DMS 273 treated with DMSO at 0.1 percent for 48 hours (cell line): ENCODE measurements at places on chromosomes 4 and X.
A peak's percentile ranks its signal among the peaks of the same experiment; 100 is the strongest.

- no peak for DNase-seq
These were observed 83.0 kb upstream of the ADRA2C start for GRCh38 chr4:3683077-3683743.

DNA sequence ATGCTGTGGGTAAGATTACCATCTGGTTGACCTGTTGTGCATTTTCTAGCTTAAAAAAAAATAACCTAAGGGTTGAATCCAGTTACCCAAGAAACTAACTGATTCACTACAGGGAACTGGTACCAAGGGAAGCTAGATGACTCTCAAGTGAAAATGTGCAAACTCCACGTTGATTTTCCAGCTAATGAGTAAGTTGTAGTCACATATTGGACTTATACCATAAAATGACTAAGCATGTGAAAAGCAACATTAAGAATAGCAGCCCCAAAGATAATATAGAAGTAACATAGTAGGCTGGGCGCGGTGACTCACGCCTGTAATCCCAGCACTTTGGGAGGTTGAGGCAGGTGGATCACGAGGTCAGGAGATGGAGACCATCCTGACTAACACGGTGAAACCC lies 270.9 kb downstream of the SPRY1 start:
- no peak for DNase-seq

- no peak for DNase-seq
These were observed 176.0 kb upstream of the NWD2 start for GRCh38 chr4:37068580-37068979.

DNA sequence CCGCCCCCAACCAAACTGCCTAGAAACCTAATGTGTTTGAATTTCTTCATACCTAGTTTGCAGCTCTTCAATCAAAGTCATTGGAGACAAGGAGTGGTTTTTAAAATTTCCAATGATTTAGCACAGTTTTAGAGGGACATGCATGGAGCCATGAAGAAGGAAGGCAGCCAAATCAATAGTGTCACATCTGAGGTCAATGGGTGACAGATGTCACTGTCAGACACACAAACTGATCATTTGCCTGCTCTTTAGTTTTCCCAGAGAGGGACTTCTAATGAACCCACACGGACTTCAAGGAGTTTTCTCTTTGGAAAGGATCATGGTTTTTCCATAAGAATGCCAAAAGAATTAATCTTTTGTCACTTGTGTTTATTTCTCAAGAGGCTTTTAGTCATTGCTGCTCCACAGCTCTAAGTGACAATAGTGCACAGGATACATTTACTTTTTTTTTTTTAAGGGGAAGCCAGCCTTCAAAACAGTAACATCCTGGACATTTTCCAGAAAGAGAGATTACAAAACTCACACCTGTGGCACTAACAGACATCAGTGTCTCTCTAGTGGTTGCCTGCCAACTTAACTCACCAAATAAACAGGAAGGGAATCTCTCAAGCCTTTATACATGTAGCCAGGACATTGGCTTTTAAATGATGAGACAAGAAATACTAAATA lies 251.1 kb upstream of the DIAPH2 start:
- no peak for DNase-seq

DNA sequence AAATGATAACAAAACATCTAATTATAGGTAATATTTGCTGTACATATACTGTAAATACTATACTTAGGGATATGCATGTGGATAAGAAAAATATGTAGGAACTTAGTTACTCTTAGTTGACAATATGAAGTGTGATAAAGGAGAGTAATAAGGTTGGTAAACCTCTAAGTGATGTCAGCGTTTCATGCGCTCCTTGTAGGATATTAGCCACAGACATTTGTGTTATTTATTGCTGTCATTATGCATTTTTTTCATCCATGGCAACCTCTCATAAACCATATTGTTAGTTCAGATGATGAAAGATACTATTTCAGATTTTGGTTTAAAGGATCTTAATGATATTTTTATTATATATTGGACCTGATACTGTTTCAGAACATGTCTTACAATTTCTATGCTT lies 298.1 kb upstream of the PITX2 start:
- no peak for DNase-seq

DNA sequence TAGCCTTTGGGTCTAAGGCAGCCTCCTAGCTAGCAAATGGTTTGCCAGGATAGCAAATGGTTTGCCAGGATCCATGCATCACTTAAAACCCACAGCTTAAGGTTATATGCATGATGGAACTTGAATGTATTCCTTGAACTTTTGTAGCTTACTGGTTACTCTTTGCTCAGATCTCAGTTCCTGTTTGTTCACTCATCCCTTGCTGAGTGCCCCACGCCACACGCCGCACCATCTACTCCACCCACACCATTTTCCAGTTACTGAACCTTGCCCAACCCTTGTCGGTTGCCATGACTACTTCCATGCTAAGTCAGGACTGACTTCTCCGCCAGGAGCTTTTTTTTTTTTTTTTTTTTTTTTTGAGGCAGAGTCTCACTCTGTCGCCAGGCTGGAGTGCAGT lies 29.5 kb upstream of the XIAP start:
- no peak for DNase-seq

GRCh38 chr4:173332963-173333657 lies 1.0 kb downstream of the HMGB2 start:
- DNase-seq, result no peak

DNA sequence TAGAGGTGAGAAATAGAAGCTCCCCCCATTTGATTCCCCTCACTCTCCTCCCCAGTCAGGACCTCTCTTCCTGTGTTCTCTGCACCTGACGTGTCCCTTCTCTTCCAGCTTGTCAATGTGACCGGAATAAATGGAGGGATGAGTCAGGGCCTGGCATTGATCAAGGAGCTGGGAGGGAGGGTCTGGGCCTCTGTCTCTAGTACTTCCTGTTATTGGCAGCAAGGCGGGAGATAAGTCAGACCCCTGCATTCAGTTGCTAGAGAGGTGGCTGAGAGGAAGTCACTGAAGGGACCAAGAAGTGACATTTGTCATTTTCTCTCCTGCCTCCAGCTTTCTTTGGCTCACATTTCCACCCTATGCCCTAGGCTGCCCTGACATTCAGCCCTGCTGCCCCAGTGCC lies 35.1 kb upstream of the ZNF41 start:
- no peak for DNase-seq

GRCh38 chrX:129957241-129958082 lies 25.0 kb upstream of the BCORL1 start:
- no peak for DNase-seq

GRCh38 chrX:114049063-114049462 lies 534.8 kb upstream of the HTR2C start:
- no peak for DNase-seq

DNA sequence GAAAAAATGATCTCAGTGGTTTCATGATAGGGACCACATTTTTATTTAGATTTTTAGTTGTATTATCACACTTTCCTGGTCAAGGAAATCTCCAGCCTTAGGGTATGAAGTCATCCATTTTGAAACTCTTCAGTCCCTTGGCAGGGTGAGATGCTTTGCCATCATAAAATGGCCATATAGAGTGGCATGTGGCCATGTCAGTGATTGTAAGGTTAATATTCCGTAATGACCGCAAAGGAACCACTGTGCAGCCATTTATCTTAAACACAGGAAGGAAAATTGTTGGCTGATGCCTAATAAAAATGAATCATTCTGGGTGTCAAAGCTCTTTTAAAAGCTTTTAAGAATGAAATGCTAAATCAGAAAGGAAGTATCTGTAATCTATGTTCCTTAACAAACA lies 35.6 kb downstream of the COMMD8 start:
- no peak for DNase-seq

DNA sequence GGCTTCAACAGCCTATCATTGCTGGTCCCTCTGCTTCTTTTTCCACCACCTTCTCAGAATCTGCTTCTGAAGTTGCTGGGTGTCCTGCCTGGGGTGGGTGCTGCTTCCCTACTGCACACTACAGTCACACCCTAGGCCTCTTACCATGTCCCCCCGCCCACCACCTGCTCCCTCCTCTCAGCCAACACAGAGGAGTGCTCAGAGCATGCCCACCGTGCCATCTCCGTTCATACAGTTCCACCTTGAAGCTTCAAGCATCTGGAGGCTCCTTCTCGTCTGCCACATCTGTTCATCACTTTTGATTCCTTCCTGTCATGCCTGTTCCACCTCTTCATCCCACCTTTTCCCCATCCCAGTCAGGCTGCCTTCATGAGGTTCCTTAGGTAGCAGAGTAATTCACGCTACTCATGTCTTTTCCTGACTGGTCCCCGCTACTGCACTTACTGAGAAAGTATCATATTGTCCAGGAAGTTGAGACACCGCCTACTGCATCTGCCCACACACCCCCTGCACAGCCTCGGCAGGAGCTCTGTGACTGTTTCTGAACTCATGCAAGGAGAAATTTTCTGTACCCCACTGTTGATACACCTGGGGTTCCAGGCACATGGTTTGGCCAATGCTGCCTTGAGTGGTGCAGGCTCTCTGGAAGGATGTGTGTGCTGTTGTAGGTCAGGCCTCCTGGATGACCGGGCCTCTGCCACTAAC lies 39.5 kb downstream of the HADH start:
- DNase-seq, result no peak

GRCh38 chr4:72997409-72997808 lies 72.1 kb downstream of the COX18 start:
- DNase-seq, result no peak

GRCh38 chr4:174365018-174365587 lies 81.4 kb downstream of the CEP44 start:
- no peak for DNase-seq

GRCh38 chr4:183318656-183319055 lies 1.4 kb downstream of the CLDN22 start:
- no peak for DNase-seq

DNA sequence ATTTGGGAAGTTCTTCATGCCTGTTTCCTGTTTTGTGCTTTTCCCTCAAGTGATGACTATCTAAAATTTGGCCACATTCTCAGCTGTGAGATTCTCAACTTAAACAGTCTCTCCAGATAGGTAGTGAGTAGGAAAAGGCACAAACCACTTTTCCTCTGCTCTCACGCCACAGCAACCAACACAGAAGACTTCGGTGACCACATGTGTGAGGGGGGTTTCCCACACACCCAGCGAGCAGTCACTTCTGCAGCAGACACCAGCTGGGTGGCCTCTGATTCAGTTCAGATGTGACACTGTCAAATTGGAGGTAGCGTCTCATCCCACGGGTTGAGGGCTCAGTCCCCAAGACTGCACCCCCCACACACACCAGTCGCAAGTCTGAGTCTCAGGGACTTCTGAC lies 25.1 kb upstream of the CLDN34 start:
- DNase-seq, result no peak

DNA sequence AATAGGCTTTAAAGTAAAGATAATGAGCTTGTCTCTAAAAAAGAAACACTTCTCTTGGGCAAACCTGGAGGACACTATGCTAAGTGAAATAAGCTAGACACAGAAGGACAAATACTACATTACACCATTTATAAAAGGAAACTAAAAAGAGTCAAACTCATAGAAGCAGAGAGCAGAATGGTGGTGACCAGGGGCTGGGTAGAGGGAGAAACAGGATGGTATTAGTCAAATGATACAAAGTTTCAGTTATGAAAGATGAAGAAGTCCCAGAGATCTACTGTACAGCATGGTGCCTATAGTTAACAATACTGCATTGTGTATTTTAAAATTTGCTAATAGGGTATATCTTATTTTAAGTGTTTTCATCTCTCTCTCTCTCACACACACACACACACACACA lies 28.5 kb downstream of the ACSL4 start:
- no peak for DNase-seq

GRCh38 chr4:3193531-3194203 lies 55.3 kb upstream of the MSANTD1 start:
- peak; percentile 12 for DNase-seq

DNA sequence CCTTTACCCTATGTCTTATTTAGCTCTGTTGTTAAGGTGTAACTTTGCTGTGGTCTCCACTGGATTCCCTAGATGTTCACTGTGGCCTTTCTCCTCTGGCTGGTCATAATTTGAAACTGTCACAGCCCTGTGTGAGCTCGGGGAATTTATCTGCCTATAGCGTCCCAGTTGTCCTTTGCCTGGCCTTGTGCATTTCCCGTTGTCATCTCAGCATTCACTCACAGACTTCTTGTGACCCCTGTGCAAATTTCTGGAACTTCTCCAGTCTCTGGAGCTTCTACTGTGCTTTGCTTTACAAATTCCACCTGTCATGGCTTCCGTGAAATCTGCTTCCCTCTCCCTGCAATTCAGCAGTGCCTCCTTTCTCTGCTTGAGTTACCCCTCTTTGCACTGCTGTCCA lies 106.7 kb downstream of the WWC2 start:
- DNase-seq, result no peak

GRCh38 chrX:92241249-92241648 lies 462.1 kb downstream of the PCDH11X start:
- DNase-seq, result no peak

DNA sequence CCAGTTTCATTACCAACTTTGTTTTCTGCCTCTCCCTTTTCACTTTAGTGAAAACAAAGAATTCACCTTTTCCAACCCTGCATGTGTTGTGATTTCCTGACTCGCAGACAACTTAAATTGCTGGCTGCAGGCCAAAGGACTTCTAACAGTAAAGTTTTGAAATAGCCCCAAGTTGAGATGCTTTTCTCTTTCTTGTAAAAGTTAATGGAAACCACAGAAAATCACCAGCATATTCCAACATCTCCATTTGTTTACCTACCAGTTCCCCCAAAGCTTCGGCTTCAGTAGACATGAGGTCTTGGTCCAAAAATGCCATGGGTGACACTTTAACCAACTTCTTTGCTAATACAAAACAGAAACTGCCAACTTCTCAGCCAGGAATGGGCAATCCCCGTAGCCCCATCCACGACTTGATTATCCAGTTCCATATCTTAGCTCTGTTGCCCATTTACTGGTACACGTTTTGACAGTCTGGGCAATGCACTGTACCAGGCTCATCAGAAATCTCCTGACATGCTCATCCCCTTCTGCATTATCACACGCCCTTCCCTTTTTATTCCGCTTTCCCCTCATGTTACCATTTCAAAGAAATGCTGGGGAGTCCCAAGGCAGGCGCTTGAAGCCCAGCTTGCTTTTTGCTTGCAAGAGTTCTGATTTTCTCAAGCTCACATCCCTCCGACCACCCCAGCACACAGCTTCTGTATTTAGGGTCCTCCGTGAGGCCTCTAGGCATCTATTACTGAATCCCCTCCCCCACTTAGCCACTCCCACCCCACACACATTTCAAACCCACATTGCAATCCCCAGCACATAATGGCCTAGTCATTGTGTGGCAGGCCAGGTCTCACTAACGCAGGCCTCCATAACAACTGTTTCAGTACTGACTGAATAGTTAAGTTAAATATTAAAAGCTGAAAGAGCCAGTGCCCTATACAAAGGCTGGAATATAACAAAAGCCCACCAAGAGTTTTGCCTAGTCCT lies 137.9 kb upstream of the S100G start:
- DNase-seq, result no peak

DNA sequence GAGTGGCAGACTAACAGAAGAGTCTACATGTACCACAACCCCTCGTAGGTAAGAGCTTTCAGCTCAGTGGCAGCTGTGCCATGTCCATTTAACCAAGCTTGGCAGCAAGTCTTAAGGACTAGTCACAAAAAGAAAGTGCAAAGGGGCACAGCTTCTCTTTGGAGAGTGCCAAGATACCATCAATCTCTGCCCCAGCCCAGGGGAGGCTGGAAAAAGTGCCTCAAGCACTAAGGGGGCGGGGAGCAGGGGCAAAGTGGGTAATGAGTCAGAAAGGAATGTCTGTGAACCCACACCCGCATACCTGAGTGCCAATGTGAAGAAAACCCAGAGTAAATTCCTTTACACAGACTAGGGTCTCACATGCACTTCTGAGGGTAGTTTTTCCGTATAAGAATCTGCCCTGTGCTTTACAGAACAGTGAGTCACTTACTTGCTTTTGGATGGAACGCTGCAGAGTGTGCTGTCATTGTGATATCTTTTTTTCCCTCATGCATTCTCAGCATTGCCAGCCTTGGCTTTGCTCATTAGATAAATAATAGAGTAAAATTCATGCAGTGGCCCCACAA lies 219.8 kb downstream of the ZNF674 start:
- DNase-seq, result no peak

GRCh38 chr4:84385203-84385602 lies 113.9 kb downstream of the NKX6-1 start:
- no peak for DNase-seq
